ENCODE measurements at places on chromosomes 11 and 22.

DNA sequence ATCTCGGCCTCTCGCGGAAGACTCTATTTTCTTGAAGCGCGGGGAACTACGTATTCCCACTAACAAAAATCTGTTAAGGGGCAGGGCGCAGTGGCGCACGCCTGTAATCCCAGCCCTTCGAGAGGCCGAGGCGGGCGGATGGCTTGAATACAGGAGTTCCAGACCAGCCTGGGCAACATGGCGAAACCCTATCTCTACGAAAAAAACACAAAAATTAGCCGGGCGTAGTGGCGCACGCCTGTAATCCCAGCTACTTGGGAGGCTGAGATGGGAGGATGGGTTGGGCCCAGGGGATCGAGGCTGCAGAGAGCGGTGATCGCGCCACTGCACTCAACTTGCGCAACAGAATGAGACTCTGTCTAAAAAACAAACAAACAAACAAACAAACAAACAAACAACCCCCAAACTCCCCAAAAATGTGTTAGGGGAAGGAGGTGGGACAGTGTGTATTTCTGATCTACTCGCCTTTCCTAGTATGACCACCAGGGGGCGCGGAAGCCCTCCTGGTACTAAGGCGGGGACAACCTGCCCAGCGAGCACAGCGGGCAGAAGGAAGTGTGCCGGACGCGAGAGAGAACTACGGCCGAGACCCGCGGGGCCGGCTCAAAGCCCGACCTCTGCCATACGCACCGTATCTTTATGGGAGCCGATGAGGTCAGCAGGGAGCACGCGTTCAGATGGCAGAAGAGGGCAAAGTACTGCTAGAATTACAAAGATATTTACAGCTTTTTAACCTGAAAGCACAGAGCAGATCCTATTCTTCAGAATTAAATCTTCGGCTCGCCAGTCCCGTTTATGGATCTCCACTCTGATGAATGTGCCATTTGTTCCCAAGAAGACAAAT lies 1.3 kb upstream of the STX3 start:
- peak; percentile 82 for DNase-seq

DNA sequence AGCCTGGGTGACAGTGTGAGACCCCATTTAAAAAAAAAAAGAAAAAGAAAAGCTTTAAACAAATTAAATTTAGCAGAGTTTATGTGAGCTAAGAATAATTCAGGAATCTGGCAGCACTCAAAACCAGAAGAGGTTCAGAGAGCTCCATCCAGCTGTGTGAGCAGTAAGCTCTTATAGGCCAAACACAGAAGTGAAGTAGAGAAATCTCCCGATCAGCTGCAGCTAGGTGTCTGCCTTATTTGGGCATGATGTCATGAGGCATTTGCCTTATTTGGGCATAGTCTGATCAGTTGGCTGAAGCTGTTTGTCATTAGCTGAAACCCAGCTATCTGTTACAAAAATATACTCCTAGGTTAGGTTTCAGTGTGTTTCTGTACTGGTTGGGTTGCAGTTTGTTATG lies 8.2 kb downstream of the MS4A15 start:
- DNase-seq: no peak

GRCh38 chr11:99098258-99098657 lies 77.5 kb downstream of the CNTN5 start:
- DNase-seq: no peak

DNA sequence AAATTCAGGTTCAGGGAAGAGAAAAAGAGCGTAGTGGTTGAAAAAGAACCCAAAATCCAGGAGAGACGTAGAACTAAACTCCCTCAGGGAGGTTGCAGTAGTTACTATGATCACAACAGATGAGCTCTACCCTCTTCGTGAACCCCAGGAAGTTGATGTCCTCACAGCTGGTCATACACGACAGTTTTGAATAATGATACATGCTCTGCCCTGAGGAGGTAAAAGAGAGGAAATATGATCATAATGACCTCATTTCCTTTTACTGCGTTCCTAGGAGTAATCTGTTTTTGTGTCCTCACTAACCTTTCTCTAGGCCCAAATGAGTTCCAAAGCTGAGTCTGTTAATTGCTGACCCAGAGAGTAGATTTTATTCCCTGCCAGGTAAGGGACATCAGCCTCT lies 1.3 kb downstream of the PATE2 start:
- no peak for DNase-seq

GRCh38 chr22:25182131-25183110 lies 17.2 kb upstream of the CRYBB3 start:
- no peak for DNase-seq

GRCh38 chr11:79400717-79401330 lies 40.0 kb downstream of the TENM4 start:
- no peak for DNase-seq

- no peak for DNase-seq
These were observed 109.7 kb downstream of the DCDC1 start for GRCh38 chr11:31259797-31260196.

DNA sequence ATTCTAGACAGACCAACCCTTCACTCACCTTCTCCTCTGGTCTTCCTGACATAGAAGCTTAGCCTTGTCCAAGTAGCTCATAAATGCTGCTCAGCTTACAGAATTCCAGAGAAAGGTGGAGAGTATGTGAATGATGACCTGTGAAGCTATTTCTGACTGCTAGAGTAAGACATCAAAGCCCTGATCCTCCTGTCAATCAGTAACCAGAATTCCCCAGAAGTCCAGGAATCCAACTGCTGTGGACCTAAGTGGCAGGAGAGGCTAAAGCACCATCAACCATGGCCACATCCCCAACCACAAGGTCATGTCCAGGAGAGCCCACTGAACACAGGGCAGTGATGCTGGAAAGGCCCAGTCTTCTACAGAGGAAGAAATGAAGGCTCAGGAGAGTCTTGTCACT lies 2.6 kb downstream of the OR51G2 start:
- DNase-seq: no peak

- no peak for DNase-seq
These were observed 33.5 kb upstream of the CRTAM start for GRCh38 chr11:122804796-122805195.

GRCh38 chr11:91730057-91730456 lies 494.6 kb upstream of the FAT3 start:
- no peak for DNase-seq

GRCh38 chr22:23058063-23058462 lies 12.3 kb upstream of the GNAZ start:
- no peak for DNase-seq

GRCh38 chr22:23395530-23396361 lies 184.3 kb downstream of the IGLL1 start:
- DNase-seq: no peak

DNA sequence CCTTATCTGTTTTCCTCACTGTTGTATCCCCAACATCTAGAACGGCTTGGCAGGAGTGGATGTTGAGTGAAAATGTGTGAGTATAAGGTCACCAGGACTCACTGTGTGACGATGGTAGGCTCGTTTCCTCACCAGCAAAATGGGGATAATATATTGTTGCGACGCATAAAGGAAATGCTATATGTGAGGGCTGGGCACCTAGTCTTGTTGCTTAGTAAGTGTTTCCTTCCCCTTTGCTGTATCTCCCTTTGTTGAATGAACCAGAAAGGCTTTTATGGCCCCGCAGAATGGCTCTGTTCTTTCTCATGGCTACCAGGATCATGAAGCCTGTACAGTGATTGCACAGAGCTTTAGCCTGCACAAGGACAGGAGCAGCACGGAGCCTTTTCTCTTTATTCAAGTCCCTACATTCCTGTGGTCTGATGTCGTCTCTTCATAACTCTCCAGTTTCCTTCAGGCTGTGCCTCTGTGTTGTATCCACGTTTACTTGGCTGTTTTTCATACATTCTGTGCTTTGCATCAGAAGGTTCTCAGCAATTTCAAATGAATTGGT lies 5.4 kb downstream of the TNRC6B start:
- no peak for DNase-seq

DNA sequence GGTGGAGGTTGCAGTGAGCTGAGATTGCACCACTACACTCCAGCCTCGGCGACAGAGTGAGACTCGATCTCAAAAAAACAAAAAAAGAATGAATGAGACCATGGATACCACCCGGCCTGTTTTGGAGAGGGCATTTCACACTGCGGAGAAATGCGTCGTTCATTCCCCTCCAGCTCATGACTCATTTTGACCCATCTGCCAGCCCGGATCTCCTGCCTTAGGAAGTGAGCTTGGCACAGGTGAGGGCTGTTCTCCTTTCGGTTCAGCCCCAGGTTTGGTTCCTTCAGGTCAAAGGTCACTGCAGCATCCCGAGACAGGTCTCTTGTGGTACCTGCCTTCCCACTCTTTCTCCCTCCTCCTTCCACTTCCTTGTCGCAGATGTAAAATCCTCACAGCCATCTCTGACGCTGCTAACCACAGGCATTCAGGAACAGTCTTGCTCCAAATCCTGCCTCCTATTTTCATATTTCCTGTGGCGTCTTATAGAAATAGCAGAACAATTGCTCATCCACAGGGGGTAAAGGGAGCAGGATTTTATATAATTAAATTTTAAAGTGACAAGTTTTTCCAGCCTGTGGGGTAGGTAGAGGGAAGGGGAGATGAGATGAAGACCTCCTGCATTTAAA lies 517.9 kb downstream of the NTM start:
- no peak for DNase-seq

- DNase-seq: no peak
These were observed 11.8 kb downstream of the TBC1D10A start for GRCh38 chr22:30314915-30315314.

DNA sequence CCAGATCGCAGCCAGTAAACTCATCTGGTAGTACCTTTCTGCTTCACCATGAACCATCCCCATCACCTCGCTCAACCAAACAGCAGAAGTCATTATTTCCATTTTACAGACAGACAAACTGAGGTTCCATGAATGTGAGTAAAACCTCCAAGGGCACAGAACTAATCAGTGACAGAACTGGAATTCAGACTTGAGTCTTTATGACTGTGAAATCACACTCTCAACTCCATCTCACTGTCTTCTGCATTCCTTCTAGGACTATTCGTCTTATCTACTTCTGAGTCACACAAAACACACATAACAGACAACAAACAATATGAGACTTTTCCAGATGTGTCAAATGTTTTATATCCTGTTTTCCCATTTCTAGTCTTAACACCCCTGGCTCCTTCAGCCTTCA lies 9.3 kb upstream of the NUP50 start:
- DNase-seq: no peak

GRCh38 chr11:35242412-35243242 lies 103.7 kb downstream of the CD44 start:
- no peak for DNase-seq

GRCh38 chr22:49040111-49040510 lies 787.6 kb downstream of the BRD1 start:
- DNase-seq: no peak

DNA sequence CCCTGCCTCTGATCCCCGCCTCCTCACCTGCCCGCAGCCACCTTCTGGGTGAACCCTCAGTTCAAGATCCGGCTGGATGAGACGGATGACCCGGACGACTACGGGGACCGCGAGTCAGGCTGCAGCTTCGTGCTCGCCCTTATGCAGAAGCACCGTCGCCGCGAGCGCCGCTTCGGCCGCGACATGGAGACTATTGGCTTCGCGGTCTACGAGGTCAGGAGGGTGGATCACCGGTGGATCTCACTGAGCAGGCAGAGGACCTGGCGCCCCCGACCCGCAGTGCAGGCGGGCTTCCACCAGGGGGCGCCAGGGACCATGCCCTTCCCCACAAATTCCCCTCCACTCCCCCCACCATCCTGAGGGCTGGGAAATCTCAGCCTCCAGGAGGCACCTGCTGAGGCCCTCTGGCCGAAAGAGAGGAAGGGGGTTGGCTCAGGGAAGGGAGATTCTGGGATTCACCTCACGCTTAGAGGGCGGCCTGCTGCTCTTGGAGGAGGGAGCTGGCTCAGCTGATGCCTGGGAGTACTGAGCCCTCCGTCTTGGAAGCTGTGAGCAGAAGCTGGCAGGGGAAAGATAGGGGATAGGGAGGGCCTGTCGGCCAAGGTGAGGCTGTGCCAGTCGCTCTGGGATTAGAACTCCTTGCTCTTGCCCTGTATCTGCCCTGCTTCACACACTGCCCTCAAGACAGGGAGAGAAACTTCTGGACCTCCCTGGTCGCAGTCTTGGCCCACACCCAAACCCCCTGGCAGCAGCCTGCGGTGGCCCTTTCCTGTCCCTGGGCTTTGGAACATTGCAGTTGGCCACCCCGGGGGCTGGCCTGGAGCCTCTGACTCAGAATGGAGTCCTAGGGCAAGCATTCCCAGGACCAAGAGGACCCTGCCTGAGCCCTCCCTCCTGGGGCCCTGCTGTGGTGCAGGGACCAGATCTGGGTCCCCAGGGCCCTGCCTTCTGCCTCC lies 23.2 kb downstream of the CAPN1 start:
- peak; percentile 16 for DNase-seq

- DNase-seq: peak; percentile 40
These were observed 21.7 kb upstream of the SMCO4 start for GRCh38 chr11:93564895-93565294.

DNA sequence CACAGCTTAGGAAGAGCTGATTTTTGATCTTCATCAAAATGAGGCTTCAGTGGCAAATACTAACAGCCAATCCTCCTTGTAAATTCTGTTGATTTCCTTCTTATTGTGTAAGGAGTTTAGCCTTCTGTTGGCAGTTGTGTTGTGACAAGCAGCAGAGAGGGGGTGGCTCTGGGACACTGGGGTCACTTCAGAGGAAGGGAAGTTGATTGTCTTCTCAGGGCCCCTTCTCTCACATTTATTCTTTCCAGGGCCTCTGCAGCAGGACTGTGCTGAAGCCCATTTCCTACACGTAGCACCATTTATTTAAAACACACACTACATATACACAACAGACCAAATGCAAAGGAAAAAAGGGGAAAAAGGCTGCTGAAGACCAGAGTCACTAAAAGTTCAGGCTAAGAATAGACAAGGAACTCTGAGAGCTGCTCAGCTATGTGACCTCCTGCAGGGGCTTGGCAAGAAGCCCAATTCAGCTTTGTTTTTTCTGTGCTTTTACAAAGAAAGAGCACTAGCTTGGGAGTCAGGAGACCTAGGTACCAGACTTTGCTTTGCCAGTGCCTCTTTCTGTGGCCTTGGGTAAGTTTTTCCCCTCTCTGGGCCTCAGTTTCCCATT lies 28.3 kb upstream of the UPB1 start:
- DNase-seq: no peak

DNA sequence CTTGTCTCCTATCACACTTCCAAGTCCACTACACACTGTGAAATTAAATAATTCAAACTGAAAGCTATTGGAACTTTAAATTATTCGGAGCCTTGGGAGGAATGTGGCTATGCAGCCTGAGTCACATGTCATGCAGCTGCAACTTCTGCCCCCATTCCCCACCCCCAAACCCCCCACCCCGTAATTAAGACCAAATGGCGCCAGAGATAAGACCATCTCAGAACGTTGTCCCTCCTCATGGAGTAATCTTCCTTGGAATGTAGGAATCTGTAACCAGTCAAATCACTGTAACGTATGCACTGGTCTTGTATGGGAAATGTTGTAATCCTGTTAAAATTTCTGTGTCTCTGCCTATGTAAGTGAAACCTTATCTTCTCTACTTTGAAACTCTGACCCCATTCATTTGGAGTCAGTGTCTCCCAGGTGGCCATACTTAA lies 37.0 kb downstream of the GAB2 start:
- DNase-seq: no peak

- no peak for DNase-seq
These were observed 122.3 kb downstream of the SPATA19 start for GRCh38 chr11:133723056-133723455.

- peak; percentile 68 for DNase-seq
These were observed 57.5 kb downstream of the RPUSD4 start for GRCh38 chr11:126153972-126154371.

- DNase-seq: no peak
These were observed 85.8 kb downstream of the SERGEF start for GRCh38 chr11:17927041-17927440.

Data from NCI-H510A treated with DMSO at 0.1 percent for 48 hours (cell line).